ENCODE measurements at places on chromosomes 7 and 10.

DNA sequence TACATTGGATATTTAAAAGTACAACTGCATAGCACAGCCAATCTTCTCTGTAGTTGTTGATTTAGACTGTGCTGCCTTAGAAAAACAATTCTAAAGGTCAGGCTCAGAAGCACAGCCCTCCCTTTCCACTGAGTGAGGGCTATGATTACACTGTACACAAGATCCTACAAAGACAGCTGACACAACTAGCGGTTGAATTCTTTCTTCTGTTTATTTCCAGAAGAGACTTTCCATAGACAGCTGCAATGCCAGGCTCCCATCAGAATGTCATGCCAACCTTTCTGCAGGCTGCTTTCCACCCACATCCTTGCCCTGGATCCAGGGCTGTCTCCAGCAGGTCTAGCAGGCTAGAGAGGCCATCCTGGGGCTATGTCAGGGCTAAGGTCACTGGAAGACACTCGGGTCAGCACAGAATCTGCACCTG, 39.3 kb downstream of the FAM13C start:
- ATAC-seq: no peak

DNA sequence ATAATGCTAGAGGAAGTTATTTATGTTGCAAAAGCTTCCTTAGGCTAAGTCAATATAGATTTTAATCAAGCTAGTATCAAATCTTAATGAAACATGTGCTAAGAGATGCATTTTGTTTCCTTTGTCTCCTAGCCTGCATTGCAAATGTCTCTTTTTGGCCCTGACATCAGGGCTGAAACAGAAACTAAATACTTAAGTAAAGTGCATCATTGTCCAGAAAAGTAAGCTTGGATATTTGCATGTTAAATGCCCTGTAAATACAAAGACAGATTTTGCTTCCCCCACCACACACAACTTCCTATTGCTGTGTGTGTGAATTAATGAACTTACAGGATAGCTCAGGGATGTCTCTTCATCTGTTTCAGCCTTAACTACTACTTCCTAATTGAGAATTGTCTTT, 10.0 kb upstream of the STAMBPL1 start:
- ATAC-seq: no peak

GRCh38 chr10:33117230-33117629, 159.2 kb upstream of the ITGB1 start:
- no peak for ATAC-seq

DNA sequence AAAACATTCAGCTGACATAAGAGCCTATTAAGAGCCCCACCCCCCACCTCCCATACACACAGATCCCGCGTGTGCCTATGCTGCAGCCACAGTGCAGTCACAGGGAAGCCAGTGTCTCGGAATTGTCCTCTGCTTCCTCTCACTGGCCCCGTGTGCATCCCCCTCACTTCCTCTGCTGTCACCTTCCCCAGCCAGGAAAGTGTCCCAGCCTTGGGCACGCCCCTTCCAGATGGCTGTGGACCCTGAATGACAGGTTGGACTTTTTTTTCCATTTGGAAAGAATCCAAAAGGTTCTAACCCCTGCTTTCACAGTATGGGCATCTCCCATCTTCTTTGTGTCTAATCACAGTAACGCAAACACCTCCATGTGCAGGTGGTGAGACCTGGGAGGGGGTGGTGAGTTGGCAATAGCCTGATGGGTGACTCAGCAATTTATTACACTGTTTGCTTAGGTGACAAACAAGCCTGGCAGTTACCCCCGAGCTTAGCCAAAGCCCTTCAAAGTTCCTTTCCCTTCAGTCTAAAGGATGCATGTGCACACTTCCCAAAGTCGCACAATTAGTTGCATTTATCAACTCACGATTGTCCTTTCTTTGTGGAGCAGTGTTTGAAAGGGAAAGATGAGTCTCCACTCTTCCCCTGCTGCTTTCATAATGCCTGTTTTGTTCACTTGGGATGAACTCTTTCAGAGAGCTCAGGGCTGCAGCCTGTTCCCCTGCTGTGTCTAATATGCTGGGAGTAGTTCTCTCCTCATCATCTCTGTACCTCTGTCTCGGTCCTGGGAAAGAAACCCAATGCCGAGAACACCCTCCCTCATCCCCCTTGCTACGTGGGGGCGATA, 67.5 kb upstream of the EFCAB10 start:
- ATAC-seq: no peak

- ATAC-seq: peak; percentile 27
Measured at GRCh38 chr7:152145853-152146466, 120.5 kb downstream of the GALNT11 start.

DNA sequence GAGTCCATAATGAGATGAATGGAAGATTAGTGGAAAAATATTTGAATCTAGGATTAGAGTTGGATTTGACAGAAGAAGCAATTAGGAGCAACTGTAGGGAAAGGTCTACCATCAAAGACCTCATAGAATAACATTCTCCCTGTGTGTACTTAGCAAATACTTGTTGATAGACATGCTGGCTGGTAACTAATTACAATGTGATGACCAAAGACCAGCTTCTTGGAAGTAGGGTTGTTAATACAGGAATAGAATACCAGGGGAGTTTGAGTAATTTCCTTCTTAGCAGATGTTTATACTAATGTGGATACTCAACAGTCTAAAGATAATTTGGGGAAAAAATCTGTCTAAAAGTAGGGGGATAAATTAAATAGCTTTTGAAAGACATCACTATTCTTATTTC, 357.5 kb upstream of the BMPER start:
- ATAC-seq: no peak

DNA sequence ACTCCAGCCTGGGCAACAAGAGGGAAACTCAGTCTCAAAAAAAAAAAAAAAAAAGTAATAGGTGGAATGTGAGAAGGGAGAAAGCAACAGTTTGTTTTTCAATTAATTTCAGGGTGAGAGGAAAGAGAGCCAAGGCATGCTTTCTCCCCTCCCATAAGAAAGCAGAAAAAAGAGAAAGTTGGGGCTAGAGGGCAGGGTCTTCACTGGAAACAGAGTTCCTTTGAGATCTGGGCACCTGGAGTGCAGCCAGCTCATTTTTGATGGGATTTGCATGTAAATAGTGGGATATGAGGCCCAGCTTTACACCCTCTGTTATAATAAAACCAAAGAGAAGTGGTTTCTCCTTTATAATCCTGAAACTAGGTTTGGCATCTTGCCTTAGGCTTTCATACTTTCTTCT, 13.8 kb upstream of the STOX1 start:
- ATAC-seq: no peak

- no peak for ATAC-seq
Measured at GRCh38 chr7:17646253-17646956, 293.9 kb downstream of the SNX13 start.

DNA sequence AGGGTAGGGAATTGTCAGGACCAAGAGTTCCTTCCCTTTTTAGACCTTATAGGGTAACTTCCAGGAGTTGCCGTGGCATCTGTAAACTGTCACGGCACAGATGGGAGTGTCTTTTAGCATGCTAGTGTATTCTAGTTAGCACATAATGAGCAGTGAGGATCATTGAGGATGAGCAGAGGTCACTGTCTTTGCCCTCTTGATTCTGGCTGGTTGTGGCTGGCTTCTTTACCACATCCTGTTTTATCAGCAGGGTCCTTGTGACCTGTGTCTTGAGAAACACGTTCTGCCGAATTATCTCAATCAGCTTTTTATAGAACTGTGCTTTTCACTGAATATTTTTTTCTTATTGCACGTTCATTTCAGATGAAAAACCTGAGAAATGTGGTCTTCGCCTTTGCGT, 41.5 kb downstream of the MINPP1 start:
- no peak for ATAC-seq
